ENCODE measurements at places on chromosomes 5 and 9.

DNA sequence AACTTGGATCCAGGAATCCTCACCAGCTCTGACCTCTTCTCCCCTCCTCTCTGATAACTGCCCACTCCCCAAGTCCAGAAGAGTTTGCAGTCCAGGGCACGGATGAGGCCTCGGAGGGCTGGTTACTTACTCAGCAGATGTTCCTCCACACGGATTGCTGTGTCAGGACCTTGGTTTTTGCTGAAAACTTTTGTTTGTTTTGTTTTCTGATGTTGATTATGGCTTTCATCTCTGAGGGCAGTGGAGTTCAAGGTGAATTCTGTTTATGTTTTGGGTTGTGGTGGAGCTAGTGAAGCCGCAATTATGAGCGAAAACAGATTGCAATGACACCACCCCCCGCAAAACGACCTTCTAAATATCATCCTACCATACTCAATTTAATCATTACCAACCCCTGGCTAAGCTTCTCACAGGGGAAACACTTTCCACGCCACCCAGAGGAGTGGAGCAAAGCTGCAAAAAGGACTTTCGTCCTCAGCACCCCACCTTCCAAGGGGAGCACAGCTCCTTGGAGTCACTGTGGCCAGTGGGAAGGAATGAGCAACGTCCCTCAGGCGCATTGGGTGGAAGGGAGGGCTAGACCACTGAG lies 92.7 kb upstream of the SAP30L start:
- no peak overlapping the region for H3K4me3 ChIP-seq
- H3K27ac ChIP-seq: no peak overlapping the region
- no peaks in the 10 kb centered on the region for H3K36me3 ChIP-seq

DNA sequence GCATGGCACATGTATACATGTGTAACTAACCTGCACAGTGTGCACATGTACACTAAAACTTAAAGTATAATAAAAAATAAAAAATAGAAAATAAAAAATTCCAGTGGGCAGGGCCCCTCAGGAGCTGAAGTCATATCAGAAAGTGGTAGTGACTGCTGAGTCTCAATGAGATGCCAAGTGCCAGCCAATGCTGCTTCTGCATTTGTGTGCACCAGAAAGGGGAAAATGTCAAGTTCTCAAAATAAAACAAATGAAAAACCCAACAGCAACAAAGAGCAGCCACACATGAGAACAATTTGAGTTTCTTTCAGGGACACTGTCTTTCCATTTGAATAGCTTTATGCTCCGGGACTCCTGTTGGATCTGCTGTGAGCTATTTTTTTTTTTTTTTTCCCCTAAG lies 117.2 kb upstream of the CCDC112 start:
- H3K27me3 ChIP-seq: no peaks in the 10 kb centered on the region
- H3K4me3 ChIP-seq: no peak overlapping the region
- no peak for DNase-seq

DNA sequence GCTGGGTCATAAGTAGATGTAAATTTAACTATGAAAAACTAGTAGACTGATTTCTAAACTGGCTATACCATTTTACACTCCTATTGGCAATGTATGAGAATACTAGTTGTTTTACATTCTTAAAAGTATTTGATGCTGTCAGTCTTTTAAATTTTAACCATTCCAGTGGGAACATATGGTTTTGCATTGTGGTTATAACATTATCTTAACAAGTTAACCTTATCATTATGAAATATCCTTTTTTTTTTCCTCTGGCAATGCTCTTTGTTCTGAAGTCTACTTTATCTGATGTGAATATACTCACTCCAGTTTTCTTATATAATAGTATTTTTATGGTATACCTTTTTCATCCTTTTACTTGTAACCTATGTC lies 548.9 kb upstream of the CLINT1 start:
- DNase-seq: no peak
- H3K27me3 ChIP-seq: no peaks in the 10 kb centered on the region
- peak overlapping the region; percentile 63 for H3K27ac ChIP-seq
- H3K4me1 ChIP-seq: peaks cover 15% of the 10 kb centered on the region
- no peaks in the 10 kb centered on the region for H3K36me3 ChIP-seq

GRCh38 chr5:120805131-120805530 lies 341.0 kb downstream of the PRR16 start:
- no peaks in the 10 kb centered on the region for H3K4me1 ChIP-seq
- H3K27me3 ChIP-seq: no peaks in the 10 kb centered on the region
- H3K27ac ChIP-seq: no peak overlapping the region
- H3K36me3 ChIP-seq: no peaks in the 10 kb centered on the region

DNA sequence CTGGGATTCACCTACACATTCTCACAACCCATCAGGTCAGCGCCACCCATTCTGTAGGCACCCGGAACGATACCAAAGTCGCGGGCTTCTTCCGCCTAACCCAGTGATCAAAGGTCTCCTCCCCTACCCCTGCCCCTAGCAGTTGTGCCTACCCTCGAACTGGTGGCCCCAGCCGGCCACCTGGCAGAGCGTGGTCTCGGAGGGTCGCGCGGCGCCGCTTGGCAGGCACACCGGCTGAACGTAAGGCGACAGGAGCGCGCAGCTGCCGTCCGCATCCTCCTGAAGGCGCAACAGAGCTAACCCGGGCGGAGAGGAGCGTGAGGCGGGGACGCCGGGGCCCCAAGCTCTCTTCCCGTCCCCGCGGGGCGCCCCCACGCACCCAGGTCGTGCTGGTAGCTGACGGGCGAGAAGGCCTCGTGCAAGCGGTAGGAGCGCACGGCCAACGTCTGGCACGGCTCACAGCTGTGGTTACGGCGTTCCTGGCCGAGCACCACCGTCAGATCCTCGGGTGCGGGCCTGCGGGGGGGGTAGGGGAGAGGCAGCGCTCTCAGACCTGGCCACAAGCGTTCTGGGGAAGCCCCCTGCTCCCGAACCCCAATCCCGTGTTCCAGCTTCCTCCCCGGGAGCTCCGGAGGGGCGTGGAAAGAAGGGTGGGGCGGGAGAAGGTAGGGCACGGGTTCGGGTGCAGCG lies 2.8 kb upstream of the PFN3 start:
- no peaks in the 10 kb centered on the region for H3K27me3 ChIP-seq
- peak; percentile 81 for DNase-seq
- H3K4me1 ChIP-seq: peaks cover 5% of the 10 kb centered on the region
